GM23248 (cell line): ENCODE measurements at places on chromosomes 5 and 9.

DNA sequence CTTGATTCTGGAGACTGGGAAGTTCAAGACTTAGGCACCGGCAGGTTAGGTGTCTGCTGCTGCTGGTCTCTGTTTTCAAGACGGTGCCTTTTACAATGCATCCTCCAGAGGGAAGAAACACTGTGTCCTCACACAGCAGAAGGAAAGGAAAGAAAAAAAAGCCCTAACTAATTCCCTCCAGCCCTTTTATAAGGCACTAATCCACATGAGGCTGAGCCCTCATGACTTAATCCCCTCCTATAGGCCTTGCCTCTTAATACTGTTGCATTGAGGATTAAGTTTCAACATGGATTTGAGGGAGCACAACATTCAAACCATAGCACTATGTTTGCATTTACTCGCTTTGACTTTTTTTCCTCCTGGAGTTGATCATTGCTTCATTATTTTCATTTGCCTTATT lies 585.9 kb downstream of the TLR4 start:
- DNase-seq = no peak

DNA sequence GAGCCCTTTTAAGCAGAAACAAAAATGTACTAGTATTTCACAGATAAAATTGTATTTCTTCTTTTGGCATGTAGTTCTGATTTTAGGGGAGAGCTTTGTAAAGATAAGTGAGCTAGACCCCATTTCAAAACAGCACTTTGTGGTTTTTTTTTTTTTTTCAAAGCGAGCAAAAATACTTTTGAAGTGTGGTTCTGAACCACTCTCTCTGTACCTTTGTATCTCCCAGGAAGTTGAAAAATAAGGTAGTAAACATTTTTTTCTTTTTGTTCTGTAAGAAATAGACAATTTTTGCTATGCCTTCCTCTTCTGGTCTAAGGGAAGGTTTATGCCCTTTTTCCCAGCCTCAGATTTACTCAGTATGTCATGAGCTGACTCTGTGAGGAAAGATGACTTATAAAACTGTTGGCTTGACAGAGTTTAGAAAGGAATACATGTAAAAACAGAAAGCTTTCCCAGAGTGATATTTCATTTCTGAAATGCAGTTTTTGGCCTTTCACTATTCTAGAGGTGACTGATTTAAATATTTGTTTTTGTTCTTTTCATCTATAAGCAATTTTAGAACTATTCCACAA lies 12.5 kb downstream of the ERCC6L2 start:
- no peak for DNase-seq

DNA sequence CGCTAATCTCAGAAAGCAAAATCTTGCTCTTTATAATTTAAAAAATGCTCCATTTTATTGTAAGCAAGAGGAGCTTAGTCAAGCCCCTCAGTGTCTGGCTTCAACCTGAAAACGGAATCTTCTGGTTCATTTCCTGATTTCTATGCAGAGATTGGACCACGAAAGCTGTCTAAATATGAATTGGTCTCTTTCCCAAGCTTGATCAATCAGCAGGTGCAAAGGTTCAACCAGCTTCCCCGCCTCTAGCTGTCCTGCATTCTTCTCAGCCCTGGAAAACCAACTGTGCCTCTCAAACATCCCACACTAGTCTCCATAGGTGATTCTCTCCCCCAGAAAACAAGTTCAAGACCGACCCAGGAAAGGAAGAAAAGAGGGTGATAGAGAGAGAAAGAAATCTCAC lies 34.5 kb downstream of the FNBP1 start:
- DNase-seq = no peak

- DNase-seq = peak; percentile 79
These were observed 136.2 kb upstream of the TRIM32 start for GRCh38 chr9:116550696-116551436.

DNA sequence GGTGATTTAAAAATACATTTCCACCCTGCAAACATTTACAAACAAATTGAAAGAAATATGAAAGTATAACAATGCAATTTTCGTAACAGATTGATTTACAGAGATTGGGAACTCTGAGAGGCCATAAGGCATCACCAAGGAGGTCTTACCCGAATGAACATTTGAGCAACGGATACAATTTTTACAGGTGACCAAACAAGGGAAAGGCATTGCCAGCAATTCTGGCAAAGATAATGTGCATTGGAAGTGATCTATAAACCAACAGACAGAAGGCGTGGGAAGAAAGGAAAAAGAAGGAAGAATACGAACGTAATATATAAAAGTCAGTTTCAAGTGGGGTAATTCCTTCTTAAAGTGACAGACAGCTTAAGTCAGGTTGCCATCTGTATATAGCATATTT lies 295.9 kb downstream of the CDH12 start:
- no peak for DNase-seq

GRCh38 chr5:173625673-173626504 lies 9.4 kb upstream of the BOD1 start:
- no peak for DNase-seq

DNA sequence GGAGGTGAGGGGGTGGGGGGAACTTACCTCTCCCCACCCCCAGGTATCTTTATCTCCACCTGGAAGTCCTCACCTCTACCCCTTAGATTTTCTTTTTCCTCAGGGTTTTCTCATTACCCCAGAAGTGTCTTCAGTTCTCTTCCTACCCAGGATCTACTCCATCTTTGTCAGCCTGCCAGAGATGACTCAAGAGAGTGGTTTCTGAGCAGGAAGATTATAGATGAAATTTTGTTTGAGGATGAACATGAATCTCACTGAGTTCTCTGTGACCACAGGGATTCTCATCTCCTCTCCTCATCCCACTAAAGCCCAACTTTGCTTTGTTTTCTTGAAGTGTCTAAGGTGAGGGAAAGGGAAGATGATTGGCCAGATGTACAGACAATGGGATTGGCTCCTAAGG lies 5.2 kb upstream of the HINT2 start:
- DNase-seq = peak; percentile 93

DNA sequence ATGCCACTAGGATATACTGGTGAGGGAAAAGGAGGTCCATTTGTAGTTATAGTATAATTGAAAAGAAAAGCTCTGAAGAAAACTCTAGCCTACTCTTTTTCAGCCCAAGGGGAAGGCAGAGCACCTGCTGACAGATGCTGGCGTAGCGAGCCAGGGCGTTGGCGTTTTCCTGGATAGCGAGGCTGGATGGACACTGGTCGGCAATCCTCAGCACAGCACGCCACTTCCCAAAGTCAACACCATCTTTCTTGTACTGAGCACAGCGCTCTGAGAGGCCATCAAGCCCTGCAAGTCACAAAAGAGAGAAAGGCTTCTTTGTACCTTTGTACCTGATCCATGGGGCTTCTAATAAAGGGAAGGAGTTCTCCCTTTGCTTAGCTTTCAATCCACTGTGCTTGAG lies 8.2 kb downstream of the ALDOB start:
- DNase-seq = no peak

DNA sequence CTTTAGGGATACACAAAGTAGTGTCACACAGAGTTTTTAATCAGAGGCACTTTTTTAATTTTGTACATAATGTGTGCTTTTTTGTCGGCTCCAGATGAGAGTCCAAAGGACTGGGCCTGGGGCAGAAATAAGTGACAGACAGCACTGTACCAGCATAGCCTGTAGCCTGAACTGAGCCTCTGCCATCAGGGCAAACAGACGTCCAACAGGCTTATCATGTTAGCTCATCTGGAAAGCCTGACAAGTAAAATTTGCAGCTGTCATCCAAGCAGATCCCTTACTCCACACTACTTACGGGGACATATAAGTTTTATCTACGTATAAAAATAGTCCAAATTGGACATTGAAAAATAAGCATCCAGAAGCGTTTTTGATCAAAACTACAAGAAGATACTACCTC lies 233.1 kb upstream of the GAS1 start:
- no peak for DNase-seq

DNA sequence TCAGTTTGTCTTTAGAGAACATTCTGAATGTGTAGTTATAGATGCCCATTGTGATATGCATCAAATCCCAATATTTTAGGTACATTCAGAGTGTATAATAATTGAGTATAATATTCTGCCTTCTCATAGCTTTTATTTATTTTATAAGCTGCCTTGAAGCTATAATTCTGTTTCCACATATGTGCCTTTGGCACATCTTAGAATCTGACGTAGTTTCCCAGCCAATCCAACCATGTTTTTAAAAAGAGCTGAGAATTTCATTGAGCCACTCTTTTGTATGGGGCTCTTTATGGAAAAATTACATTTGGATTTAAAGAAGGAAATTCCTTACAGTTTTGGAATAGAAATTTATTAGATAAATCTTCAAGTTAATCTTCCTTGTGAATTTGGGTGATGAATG lies 65.4 kb downstream of the ADCY2 start:
- DNase-seq = no peak

- peak; percentile 57 for DNase-seq
These were observed 136.9 kb upstream of the FBN2 start for GRCh38 chr5:128674837-128675446.

GRCh38 chr9:124012368-124013301 lies 1.1 kb downstream of the LHX2 start:
- DNase-seq = no peak

DNA sequence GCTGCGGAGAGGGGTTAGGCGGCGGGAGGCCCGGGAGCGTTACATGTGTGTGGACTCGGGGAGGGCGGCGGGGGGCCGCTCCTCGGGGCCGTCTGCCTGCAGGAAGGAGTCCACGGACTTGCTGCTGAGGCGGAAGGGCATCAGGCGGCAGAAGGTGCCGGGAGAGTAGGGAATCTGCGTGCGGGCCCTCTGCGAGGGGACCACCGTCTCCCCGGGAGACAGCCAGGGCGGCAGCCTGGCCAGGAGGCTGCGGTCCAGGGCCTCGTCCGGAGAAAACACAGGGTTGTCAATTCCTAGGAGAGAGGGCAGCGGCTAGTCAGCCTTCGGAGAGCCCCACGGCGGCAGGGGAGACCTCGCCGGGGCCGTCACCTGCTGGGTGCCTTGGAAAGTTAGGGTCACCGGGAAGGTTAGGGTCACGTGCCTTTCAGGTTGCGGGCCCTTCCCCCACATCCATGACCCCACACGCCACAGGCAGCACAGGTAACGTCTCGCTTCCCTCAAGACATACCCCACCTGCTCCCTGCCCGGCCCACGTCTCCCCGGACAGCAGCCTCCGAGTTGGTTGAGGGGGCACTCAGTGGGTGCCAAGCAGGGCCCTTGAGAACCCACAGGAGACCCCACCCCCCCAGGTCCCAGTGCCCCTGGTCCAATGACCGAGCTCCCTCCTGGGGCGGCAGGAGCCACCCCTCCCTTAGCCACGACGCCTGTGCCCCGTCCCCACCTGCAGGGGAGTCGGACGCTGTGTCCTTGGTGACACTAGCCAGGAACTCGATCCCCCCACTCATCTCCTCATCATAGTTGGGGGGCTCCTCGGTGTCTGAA lies 32.1 kb downstream of the EXOC3 start:
- no peak for DNase-seq

GRCh38 chr5:38706376-38706775 lies 139.4 kb upstream of the OSMR start:
- DNase-seq = no peak

DNA sequence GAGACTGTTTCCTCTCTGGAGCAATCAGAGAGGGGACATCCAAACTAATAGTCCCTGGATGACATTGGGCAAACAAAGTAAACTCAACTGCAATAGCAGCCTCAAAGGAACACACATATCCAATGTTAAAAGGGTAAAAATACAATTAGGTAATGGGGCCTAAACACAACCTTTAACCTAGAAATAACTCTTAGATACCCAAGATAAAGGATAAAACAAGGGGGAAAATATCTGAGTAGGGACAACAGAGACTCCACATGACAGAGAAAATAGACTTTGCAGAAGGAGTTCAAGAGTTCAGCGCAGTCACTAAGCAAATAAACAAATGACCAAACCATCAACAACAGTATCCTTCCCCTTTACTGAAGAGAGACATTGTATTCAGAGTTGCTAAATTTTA lies 149.3 kb downstream of the FBXO4 start:
- DNase-seq = no peak

DNA sequence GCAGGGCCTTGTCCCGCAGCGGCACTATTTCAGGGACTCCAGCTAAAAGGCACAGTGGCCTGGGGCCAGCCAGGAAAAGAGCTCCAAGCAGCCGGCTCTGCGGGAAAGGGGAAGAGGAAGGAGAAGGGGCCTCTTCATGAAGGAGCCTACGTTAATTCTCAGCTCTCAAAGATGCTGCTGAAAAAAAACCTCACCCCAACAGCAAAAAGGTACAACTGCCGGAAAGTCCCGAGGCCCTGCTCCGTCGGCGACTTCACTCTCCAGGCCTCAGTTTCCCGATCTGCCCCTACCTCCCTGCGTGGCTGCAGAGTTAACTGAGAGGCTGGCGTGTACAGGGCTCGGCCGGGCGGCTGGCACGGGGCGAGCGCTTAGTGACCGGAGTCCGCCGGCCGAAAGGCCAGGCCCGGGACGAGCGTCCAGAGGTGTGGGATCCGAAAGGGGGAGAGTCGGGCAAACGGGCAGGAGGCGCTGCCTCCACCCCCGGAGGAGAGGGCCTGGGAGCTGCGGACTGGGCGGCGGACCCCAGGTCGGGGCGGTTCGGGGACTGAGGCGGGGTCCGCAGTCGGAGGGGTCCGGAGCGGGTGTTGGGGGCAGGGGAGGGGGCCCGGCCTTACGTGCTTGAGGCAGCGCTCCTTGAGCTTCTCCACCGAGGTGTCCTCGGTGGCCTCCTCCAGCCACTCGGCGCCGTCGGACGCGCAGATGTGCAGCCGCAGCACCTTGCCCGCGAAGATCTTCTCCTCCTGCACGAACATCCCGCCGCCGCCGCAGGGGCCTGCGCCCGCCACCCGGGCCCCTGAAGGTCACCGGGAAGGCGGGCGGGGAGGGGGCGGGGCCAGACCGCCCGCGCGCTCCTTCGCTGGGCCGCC lies 529 bp downstream of the UBAC1 start:
- DNase-seq = peak; percentile 64

DNA sequence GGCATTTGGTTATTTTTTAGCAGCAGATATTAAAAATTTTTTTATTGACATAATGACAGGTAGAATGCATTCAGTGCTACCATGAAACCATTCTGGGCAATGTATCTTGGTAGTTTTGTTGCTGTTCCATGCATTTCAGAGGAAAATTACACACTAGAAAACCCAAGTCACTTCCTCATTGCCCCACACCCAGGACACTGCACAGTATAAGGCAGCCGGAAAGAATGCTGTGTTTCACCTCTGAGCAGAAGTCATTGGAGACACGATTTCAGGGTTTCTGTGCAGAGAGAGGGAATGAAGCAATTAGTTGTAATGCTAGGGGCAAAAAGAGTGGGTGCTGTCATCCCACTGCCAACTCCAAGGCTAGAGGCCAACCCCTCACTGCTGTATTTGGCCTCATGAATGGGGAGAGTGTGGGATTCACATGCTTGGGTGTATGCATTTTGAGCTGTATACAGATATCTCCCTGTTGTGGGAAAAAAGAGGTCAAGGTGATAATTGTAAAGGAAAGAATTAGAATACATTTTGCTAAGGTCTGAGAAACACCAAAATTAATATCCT lies 290.5 kb downstream of the BNC2 start:
- no peak for DNase-seq

GRCh38 chr9:111610149-111610548 lies 10.7 kb upstream of the PTGR1 start:
- no peak for DNase-seq

- no peak for DNase-seq
These were observed 53.8 kb downstream of the PDZD2 start for GRCh38 chr5:31692561-31693221.
